ENCODE measurements at places on chromosomes 16 and 17. TPM values are rescaled to one million over a fixed set of nuclear protein-coding genes. Genes with fewer than 3 reads are reported as not detected.

Gene CSF3
- total RNA-seq: 0.39 TPM

Gene CACNG5
- not detected for total RNA-seq

Gene NARF
- 76.0 TPM for total RNA-seq

Gene HSBP1
- total RNA-seq: 71.0 TPM

Gene NLGN2
- 32.9 TPM for total RNA-seq

Gene KRT26
- total RNA-seq: not detected

Gene C17orf75
- 16.2 TPM for total RNA-seq

Gene ARHGAP44
- total RNA-seq: 12.6 TPM

DNA sequence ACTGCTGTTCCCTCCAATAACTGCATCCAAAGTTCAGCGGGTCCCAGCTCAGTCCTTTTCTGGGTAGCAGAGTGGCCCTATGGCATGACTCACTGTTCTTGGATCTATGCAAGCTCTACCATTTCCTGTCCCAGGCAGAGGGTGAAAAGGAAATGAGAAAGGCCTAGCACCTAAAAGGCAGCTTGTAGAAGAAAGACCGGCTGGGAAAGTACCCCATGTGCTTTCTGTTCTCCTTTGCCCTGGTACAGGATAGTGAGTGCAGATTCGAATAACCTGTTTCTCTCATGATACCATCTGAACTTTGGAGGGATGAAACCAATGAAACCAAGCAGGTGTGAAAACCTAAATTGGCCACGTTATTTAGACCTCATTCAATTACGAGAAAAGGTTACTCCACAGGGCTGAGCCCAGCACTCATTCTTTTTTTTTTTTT is 12.7 kb upstream of the HASPIN start:
- H3K4me1 ChIP-seq: no peaks in the 10 kb centered on the region
- H3K36me3 ChIP-seq: peaks cover 7% of the 10 kb centered on the region
- no peak overlapping the region for H3K27ac ChIP-seq

- no peak for DNase-seq
- no peak overlapping the region for H3K27ac ChIP-seq
- H3K27me3 ChIP-seq: no peaks in the 10 kb centered on the region
- no peak overlapping the region for H3K4me3 ChIP-seq
- H3K36me3 ChIP-seq: no peaks in the 10 kb centered on the region
- H3K4me1 ChIP-seq: no peaks in the 10 kb centered on the region
Measured at GRCh38 chr16:60991886-60992285, 1044.4 kb downstream of the CDH8 start.

- peak; percentile 81 for DNase-seq
- H3K4me3 ChIP-seq: no peak overlapping the region
- peak overlapping the region; percentile 83 for H3K27ac ChIP-seq
- no peaks in the 10 kb centered on the region for H3K27me3 ChIP-seq
- no peaks in the 10 kb centered on the region for H3K4me1 ChIP-seq
Measured at GRCh38 chr16:70688246-70688742, 2.4 kb upstream of the MTSS2 start.

- peak within 1 kb of the TSS; percentile 72 for H3K4me3 ChIP-seq
- no peaks in the 10 kb centered on the region for H3K27me3 ChIP-seq
- H3K36me3 ChIP-seq: no peaks in the 10 kb centered on the region
- DNase-seq: peak; percentile 96
- H3K27ac ChIP-seq: no peak within 1 kb of the TSS
Measured at GRCh38 chr17:81911277-81911961, at the start of gene PCYT2. Gene PCYT2, minus strand, starts transcription at chr17:81911399. Its CDS starts 44 bp downstream, at chr17:81911355.

- H3K4me1 ChIP-seq: no peaks in the 10 kb centered on the region
- no peaks in the 10 kb centered on the region for H3K27me3 ChIP-seq
- DNase-seq: peak; percentile 60
- H3K27ac ChIP-seq: no peak overlapping the region
Measured at GRCh38 chr17:5097101-5097834, 14.4 kb downstream of the ZNF232 start.

DNA sequence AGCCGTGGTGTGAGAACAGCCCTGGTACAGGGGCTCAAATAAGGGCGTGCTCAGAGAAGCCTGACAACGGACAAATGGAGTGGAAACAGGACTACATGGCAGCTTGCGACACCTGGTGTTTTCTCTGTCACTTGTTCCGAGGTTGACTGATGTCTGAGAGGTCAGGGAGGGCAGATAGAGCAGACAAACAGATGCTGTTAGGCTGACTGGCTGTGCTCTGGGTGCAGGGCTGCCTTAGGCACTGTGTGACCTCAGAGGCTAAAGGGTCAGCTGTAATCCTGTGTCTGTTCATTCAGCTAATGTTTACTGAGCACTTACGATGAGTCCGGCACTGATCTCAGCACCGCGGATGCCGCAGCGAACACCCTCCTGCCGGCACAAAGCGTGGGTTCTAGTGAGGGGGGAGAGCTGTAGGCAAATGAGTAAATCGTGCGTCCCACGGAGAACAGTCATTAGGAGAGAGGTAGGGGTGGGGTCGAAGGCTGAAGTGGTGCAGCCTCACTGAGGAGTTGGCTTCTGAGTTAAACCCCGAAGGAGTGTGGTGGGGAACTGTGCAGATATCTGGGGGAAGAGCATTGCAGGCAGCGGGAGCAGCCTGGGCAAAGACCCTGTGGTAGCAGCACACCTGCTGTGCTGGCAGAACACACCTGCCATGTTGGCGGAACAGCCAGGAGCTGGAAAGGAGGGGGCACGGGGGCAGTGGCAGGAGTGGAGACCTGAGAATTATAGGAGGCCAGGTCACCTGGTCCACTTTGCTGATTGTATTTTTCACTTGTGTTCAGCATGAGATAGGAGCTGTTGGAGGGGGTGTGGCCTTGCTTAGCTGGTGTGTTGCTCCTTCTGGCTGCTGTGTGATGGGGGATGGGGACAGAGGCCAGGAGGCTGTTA is 35.0 kb downstream of the GPT2 start:
- no peaks in the 10 kb centered on the region for H3K27me3 ChIP-seq
- H3K36me3 ChIP-seq: no peaks in the 10 kb centered on the region
- no peaks in the 10 kb centered on the region for H3K4me1 ChIP-seq
- DNase-seq: no peak
- no peak overlapping the region for H3K4me3 ChIP-seq
- H3K27ac ChIP-seq: no peak overlapping the region

DNA sequence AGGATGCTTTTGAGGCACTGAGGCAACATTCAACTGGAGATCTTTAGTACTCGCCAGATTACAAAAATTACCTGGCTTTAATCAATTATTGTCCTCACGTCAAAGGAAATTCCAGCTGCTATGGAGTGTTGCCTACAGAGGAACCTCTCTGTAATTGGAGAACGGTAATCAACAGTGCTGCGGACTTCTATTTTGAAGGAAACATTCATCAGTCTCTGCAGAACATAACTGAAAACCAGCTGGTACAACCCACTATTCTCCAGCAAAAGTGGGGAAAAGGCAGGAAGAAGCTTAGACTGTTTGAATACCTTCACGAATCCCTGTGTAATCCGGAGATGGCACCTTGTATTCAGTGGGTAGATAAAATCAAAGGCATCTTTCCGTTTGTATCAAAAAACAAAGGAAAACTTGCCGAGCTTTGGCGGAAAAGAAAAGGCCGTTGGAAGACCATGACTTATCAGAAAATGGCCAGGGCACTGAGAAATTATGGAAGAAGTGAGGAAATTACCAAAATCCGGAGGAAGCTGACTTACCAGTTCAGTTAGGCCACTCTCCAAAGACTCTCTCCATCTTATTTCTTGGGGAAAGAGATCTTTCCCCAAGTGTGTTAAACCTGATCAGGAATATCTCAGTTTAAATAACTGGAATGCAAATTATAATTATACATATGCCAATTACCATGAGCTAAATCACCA is 3.0 kb downstream of the SLC35G3 start:
- no peaks in the 10 kb centered on the region for H3K4me1 ChIP-seq
- H3K27me3 ChIP-seq: no peaks in the 10 kb centered on the region
- no peak overlapping the region for H3K27ac ChIP-seq

GRCh38 chr16:47848421-47849109 is 307.2 kb downstream of the ABCC12 start:
- H3K27me3 ChIP-seq: no peaks in the 10 kb centered on the region
- no peak overlapping the region for H3K27ac ChIP-seq
- no peaks in the 10 kb centered on the region for H3K4me1 ChIP-seq
- H3K36me3 ChIP-seq: no peaks in the 10 kb centered on the region
- no peak overlapping the region for H3K4me3 ChIP-seq

- H3K27ac ChIP-seq: no peak overlapping the region
- no peaks in the 10 kb centered on the region for H3K27me3 ChIP-seq
- H3K36me3 ChIP-seq: no peaks in the 10 kb centered on the region
Measured at GRCh38 chr17:21025451-21025850, 17.4 kb downstream of the USP22 start.

- no peak for DNase-seq
- H3K27me3 ChIP-seq: no peaks in the 10 kb centered on the region
- no peaks in the 10 kb centered on the region for H3K36me3 ChIP-seq
- H3K4me3 ChIP-seq: no peak overlapping the region
- H3K27ac ChIP-seq: no peak overlapping the region
Measured at GRCh38 chr16:3256866-3257465, 533 bp upstream of the MEFV start.
